HepG2 (cell line): ENCODE measurements at places on chromosomes 3 and 15. TPM values are rescaled to one million over a fixed set of nuclear protein-coding genes. Genes with fewer than 3 reads are reported as not detected.

Gene GOLGA8J
- total RNA-seq: not detected in 2 replicates

DNA sequence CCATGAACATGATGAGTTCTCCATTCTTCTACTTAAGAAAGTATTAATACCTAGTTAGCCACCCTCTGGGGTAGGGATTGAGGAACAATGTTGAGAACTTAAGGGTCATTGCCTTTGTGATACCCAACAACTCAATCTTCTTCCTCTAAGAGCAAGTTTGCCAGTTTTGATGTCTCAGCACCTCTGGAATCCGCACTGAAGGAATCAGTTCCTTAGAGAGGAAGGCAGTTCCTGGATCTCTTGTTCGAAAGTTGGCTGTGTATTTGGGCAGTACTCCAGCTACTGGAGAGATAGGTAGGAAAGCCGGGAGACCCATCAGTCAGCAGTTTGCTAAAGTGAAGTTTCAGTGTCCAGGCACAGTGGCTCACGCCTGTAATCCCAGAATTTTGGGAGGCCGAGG is 35.6 kb upstream of the MTHFS start:
- H3K36me3 ChIP-seq: no peaks in the 10 kb centered on the region
- no peak overlapping the region for H3K4me3 ChIP-seq
- peaks cover 12% of the 10 kb centered on the region; the same call in 1 of the 3 replicates for H3K27me3 ChIP-seq
- H3K27ac ChIP-seq: no peak overlapping the region

DNA sequence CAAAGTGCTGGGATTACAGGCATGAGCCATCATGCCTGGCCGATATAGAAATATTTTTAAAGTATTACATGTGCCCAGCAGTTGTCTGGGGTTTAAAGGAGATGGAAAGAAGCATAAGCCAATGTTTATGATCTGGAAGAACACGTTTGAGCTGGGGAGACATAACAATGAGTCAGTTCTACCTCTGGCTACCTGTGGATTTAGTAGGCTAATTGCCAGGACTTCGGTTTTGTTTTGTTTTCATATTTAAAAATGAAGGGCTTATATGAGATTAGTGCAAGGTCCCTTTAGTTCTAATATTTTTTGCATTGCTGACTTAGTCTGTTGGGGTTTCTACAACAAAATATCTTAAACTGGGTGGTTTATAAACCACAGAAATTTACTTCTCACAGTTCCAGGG is 22.9 kb upstream of the TNFSF10 start:
- no peak overlapping the region for H3K27ac ChIP-seq
- no peaks in the 10 kb centered on the region for H3K27me3 ChIP-seq
- H3K36me3 ChIP-seq: no peaks in the 10 kb centered on the region
- H3K4me3 ChIP-seq: no peak overlapping the region

- H3K36me3 ChIP-seq: no peaks in the 10 kb centered on the region
Measured at GRCh38 chr3:59595830-59596229, 546.0 kb upstream of the CFAP20DC start.

- peaks cover 36% of the 10 kb centered on the region for H3K4me1 ChIP-seq
- H3K27ac ChIP-seq: peak overlapping the region; percentile 96
- no peaks in the 10 kb centered on the region for H3K36me3 ChIP-seq
- H3K27me3 ChIP-seq: no peaks in the 10 kb centered on the region
Measured at GRCh38 chr3:38163117-38163840, 2.1 kb upstream of the OXSR1 start.
